Small intestine (tissue), 16 donors: ENCODE measurements at places on chromosomes 7 and 10.

- DNase-seq: no peak
These were observed 4.1 kb upstream of the MMD2 start for GRCh38 chr7:4962872-4963775.

DNA sequence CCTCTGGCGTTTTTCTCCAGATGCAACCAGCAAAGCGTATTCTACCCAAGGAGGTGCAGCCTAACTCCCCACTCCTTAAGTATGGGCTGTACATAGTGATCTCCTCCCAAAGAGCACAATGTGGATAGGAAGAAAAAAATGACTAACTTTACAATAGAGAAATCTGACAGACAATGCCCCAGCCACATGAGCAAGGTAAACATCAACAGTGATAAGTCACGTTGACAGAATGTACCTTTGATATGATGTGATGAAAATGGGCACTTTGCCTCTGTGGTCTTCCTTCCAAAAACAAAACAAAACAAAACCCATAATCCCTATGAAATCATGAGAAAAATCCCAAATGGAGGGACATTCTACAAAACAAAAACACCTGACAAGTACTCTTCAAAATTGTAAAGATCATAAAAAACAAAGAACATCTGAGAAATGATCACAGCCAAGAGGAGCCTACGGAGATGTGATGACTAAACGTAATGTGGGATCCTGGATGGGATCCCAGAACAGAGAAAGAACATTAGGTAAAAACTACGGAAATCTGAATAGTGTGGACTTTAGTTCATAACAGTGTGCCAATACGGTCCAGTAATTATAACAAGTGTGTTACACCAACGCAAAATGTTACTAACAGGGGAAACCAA, 50.6 kb downstream of the ABLIM1 start:
- DNase-seq: no peak

DNA sequence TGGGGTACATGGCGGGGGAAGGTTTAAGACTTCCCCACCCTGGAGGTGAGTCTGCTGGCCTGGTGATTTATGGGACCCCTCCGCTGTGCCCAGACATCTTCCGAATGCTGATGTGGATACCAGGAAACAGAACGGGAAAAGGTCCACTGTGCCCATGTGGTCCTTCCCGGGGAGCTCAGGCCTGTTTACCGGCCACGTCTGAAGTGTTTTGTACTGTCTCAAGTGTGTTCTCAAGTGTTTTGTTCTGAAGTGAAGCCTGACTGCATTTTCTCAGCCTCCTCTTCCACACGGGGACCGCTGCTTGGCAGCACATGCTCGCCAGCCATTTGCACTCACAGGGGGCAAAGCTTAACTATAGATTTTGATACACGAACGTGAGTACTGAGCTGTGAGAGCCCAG, 127.2 kb downstream of the TEX36 start:
- DNase-seq: no peak

GRCh38 chr7:5545222-5545914, 121.7 kb upstream of the TNRC18 start:
- DNase-seq: no peak

DNA sequence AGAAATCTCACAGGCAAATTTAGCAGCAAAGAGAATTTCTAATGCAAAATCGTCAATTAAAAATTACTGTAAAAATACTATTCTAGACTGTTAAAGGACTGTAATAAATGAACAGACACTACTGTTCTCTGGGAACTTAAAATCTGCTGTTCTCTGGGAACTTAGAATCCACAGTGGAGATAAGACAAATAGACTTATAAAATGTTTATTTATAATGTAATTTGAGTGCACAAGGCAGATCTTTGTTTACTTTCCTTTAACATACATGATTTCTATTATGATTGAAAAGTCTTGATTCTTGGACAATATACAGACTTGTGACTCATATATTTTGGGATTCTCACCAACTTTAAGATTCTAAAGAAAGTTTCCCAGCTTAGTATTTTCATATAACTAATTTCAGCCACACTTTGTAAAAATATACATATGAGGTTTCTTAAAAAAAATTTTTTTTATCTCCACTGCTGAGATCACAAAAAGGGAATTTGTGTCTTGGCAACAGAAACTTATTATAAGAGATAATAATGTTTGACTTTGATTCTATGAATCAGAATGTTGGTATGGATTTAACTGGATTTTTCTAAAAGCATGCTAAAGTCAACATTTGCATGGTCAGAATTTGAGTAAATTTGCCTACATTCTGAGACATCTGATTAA, 166.3 kb upstream of the RHOBTB1 start:
- no peak for DNase-seq

- no peak for DNase-seq
These were observed 345.9 kb downstream of the KIF20B start for GRCh38 chr10:90047243-90047729.

GRCh38 chr10:88060762-88061161, 197.3 kb downstream of the PTEN start:
- DNase-seq: no peak
